Left hindlimb (tissue), 1 donor: ENCODE measurements at places on chromosomes 2 and 18.

- DNase-seq, result no peak
These were observed 21.6 kb upstream of the INO80C start for GRCh38 chr18:35519148-35519899.

DNA sequence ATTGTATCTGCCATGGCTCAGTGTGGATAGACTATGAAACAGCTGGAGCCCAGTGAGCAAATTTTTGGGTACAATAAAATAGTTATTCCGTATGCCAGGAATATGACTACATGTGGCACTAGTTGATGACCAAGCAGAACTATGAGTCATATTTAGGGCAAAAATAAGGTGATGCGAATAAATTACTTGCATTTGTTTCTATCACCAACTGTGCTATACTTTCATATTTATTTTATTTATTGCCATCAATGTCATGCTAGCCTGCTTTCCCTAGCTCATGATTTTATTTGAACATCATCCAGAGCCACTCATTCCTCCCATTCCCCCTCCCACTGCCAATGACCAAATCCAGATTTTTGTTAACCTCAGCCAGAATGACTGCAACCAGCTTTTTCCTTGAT lies 13.3 kb upstream of the FAP start:
- no peak for DNase-seq

DNA sequence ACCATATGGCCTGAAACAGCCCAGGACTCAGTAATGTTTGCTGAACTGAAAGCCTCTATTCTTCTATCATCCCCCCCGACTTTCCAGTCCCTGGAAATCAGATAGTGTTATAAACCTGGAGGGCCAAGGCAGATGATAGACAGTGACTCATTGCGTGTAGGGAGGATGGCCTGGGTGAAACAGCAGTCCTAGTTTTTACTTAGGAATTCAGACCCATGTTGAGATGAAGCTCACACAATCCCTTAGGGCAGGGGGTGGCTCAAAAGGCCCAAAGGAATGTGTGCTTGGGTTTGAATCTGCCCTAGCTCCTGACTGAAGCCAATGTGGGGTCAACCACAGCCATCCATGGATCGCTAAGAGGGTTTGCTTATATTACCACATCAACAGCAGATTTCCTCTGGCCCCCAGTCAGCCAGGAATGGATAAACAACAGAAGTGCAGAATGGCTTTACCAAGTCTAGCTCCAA lies 43.9 kb upstream of the STPG4 start:
- DNase-seq, result no peak

- DNase-seq, result peak; percentile 60
These were observed 31.1 kb upstream of the GMCL1 start for GRCh38 chr2:69798290-69798908.

GRCh38 chr2:144358979-144359541 lies 160.9 kb downstream of the ZEB2 start:
- DNase-seq, result no peak

DNA sequence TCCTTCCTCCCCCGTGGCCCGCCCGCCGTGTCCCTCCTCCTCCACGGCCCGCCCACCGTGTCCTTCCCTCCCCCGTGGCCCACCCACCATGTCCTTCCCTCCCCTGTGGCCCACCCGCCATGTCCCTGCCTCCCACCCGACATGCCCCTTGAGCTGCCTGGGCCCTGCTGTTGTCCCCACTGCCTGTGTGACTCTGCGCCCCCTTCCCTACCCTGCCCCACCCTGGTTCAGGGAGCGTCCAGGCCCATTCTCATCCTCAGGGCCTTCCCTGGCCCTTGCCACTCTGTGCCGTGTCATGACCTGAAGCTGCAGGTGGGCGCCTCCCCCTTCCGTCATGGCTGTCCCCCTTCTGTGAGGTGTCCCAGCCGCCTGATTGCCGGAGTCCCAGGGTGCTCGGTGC lies 20.7 kb downstream of the D2HGDH start:
- no peak for DNase-seq

DNA sequence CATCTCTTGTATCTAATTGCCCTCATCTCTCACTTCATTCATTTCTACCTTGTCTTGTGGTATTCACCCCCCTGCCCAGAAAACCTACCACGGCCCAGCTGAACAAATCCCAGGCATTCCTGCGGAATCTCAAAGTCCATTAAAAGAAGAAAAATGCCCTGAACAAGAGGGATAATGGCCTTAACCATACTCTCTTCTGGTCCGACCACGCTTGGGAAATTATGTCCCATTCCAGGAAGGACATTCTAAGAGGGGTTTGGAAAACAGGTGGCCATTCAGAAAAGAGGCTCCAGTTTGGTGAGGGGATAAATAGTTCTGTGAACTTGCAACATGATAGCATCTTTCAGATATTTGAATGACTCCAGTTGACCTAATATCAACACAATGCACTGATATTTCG lies 349.9 kb upstream of the ZNF521 start:
- no peak for DNase-seq

- no peak for DNase-seq
These were observed 113.8 kb upstream of the UXS1 start for GRCh38 chr2:106307860-106308259.

DNA sequence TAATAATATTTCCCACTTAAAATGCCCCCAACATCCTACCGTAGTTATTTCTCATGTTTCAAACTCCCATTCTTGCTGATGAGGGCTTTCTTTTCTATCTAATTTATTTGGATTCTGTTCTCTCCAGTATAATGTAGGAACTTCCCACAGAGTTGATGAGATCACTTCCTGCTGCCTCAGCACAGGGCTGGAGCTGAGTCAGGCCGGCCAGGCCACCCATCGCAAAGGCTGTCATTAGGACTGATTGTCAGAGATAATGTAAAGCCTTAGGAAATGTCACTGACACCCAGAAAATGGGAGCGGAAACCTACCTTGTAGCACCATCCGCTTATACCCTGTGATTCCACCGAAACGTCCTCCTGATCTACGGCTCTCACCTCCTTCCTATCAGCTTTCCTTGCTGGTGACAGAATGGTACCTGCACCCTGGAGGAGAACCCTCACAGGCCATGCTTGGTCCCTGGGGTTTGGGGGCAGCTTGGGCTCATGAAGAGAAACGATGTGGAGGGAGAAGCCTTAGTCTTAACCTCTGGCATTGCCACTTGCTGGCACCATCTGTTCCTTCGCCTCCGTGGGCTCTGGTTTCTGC lies 672.8 kb upstream of the ID2 start:
- no peak for DNase-seq

DNA sequence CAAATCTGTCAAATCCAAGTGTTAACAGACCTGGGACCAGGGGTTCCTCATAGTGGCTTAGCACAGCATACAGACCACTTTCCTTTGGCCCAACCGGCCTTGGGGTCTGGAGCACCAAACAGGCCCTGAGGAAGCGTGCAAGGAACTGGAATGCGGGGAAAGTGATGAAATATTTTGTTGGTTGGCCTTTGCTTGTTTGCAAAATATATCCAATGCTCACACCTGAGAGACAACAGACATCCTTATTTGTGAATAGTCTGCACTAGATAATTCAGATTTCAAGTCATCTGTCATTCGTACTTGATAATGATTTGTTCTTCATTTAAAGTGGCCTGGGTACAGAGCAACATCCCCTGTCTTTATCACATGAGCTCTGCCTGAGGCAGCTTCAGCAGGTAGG lies 43.5 kb downstream of the ABCG8 start:
- DNase-seq, result no peak

- peak; percentile 55 for DNase-seq
These were observed 477.5 kb downstream of the SLC4A3 start for GRCh38 chr2:220104871-220105351.

- DNase-seq, result no peak
These were observed 149.2 kb upstream of the NCKAP5 start for GRCh38 chr2:133717497-133717896.

- no peak for DNase-seq
These were observed 80.1 kb upstream of the SMIM21 start for GRCh38 chr18:75507636-75508035.

GRCh38 chr2:42424033-42424432 lies 63.0 kb upstream of the COX7A2L start:
- DNase-seq, result no peak

GRCh38 chr2:228575897-228576296 lies 394.4 kb upstream of the SPHKAP start:
- no peak for DNase-seq

GRCh38 chr2:73935641-73936040 lies 9.0 kb downstream of the DGUOK start:
- DNase-seq, result no peak

- DNase-seq, result peak; percentile 78
These were observed 11.1 kb upstream of the SCG2 start for GRCh38 chr2:223613017-223613950.

DNA sequence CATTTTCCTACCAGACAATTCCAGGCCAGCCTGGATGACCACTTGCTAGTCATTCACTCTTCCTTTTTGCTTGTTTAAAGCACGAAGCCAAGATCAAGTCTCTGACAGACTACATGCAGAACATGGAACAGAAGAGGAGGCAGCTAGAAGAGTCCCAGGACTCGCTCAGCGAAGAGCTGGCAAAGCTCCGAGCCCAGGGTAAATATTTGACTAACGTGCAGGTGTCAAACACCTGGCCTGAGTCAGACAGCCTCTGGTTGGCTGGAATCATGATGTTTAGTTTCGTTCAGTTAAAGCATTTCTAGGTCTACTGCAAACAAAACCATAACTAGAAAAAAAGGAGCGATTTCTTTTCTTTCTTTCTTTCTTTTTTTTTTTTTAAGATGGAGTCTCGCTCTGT lies 44.2 kb upstream of the LYPD6B start:
- DNase-seq, result no peak

DNA sequence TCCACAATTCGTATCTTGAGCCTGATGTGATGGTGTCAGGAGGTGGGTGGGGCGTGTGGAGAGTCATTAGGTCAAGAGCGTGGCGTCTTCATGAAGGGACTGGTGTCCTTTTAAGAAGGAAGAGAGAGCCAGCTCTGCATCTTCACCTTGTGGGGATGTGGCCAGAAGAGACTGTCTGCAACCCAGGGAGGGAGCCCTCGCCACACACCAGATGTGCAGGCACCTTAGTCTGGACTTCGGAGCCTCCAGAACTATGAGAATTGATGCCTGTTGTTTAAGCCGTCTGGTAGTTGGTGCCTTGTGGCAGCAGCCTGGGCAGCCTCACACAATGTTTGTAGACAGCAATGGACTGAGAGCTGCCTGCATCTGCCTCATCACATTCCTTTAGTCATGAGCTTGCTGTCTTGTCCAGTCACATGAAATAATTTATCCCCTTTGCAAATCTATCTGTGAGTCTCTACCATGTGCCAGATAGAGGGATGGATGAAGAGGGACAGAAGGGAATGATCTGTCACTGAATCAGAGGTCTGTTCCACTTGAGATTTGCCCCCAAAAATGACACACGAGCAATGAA lies 61.0 kb downstream of the MYT1L start:
- DNase-seq, result no peak

- DNase-seq, result peak; percentile 81
These were observed at the start of gene PER2 for GRCh38 chr2:238287737-238288649. Gene PER2 (minus strand): TSS chr2:238288610. CDS start chr2:238277936, 10,674 bp downstream.

DNA sequence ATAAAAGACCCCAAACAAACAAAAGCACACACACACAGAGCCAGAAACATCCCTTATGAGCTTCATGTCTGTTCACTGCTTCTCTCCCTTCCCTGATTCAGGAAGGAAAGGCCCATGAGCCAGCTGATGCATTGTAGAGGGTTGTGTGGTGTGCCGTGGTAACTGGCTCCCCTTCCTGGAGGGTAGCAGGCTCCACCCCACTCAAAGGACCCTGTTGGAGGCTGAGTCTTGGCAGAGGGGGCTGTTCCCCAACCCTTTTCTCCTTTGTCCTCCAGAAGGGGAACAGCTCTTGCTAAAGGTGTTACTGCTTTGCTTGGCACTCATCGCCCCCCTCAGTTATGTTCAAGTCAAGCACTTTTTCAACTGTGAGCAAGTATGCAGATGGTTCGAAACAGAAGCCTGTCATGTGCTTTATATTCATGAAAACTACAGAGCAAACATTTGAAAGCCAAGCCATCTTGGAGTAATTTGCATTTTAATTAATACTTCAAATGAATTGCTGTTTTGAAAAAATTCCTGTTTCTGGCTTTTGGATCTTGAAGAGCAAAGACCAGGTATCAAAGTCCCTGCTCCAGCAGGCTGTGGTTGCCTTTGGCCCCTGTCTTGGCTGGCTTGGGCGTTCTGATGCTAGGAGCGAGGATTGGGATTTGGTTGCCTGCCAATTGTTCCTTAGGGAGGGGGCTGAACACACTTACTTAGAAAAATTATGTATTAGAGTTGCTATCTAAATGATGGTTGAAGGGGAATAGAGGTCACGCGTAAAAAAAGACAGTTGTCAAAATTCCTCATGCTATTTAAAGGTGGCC lies 267.8 kb downstream of the TSN start:
- no peak for DNase-seq

DNA sequence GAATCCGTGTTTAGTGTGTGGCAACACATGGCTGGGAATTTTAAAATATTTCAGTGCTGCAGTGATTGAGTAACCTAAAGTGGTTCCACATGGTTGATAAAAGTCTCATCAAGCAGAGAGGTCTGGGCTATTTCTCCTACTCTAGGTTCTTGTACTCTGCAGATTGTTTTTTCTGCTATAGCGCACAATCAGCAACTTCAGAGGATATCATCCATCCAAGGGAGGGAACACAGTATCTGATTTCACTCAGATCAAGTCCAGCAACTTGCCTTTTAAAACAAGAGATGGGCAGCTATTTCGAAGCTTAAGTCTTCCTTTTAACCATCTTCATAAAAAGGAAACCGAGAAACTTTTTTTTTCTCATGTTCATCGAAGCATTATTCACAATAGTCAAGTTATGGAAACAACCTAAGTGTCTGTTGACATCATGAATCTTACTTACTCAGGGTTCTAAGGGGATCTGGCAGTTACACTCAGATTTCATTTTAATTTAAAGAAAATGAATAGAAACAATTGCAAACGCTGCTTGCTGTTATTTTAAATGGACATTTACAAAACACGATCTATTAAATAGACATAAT lies 172.7 kb upstream of the TRIB2 start:
- DNase-seq, result no peak

DNA sequence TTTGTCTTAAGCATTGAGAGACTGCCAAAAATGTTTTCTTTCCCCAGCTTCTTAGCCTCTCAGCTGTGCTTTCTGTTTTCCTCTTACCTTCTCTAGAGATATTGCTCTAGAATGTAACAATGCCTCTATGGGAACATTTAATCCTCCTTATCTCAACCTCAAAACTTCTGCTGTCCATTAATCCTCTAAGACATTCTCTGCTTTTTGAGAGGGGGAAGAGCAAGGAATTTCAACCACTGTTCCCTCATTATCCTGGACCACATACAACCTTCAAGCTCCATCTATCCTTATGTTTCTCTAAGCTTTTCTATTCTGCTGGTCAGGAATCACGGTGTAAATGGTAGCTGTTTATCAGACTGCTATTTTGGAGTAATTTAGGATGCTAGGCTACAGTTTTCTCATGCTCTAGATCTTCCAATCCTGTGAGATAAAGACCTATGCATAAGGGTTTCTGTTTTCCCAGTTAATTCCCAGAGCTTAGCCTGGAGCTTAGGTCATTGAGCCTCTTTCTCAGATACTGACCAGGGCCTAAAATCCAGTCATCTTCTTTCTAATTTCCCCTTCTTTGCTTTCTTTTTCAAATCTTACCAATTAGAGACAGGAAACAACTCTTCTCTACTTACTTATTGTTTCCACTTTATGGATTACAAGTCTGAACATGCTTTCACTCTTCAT lies 282.0 kb downstream of the CALCRL start:
- DNase-seq, result no peak

GRCh38 chr2:152542995-152543481 lies 174.2 kb downstream of the PRPF40A start:
- DNase-seq, result peak; percentile 66

GRCh38 chr2:179793902-179794301 lies 67.5 kb downstream of the ZNF385B start:
- DNase-seq, result no peak

- DNase-seq, result no peak
These were observed 42.1 kb upstream of the REL start for GRCh38 chr2:60839126-60839813.

- DNase-seq, result no peak
These were observed 42.5 kb downstream of the LYPD6B start for GRCh38 chr2:149080971-149081370.
